Muscle of leg (tissue), 16 donors: ENCODE measurements at places on chromosomes 13 and 19. TPM values are rescaled to one million over a fixed set of nuclear protein-coding genes. Genes with fewer than 3 reads are reported as not detected.

RNF17 gene
- polyA plus RNA-seq, result 0.73 TPM

JSRP1 gene
- 68.1 TPM for polyA plus RNA-seq

YJEFN3 gene
- 6.5 TPM for polyA plus RNA-seq

RFPL4AL1 gene
- polyA plus RNA-seq, result 0.63 TPM

ZFP28 gene
- polyA plus RNA-seq, result 10.6 TPM

MUC16 gene
- polyA plus RNA-seq, result 0.21 TPM

ZNF429 gene
- polyA plus RNA-seq, result 12.3 TPM

NLRP5 gene
- not detected for polyA plus RNA-seq

RNF126 gene
- 32.0 TPM for polyA plus RNA-seq

SPIB gene
- polyA plus RNA-seq, result 0.72 TPM

GRCh38 chr19:1177322-1178114, 3.5 kb upstream of the SBNO2 start:
- no peak for DNase-seq

GRCh38 chr19:16586991-16587832, 15.0 kb upstream of the SLC35E1 start:
- no peak for DNase-seq

DNA sequence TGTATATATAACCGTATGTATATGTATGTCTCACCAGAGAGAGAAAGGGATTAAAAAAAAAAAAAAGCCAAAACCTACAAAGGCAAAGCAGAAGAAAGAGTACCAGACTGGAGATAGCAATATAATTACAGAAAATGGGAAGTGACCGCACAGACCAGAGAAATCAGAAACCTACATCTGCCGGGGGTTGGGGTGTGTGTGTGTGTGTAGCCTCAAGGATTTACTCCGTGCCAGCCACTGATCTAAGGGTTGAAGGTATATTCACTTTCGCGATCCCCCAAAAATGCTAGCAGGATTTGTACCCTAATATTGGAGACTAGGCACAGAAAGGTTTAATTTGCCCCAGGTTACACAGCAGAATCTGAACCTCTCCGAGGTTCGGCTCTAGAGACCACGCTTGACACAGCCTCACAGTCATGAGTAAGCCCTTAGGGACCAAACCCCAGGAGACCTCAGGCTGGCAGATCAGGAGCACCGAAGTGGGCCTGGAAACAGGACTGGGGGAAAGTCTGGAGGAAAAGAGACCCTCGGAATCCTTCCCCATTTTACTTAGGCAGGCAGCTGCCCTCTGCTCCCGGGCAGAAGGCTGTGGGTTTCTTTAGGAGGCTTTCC, 14.8 kb downstream of the ARL11 start:
- peak; percentile 24 for DNase-seq

DNA sequence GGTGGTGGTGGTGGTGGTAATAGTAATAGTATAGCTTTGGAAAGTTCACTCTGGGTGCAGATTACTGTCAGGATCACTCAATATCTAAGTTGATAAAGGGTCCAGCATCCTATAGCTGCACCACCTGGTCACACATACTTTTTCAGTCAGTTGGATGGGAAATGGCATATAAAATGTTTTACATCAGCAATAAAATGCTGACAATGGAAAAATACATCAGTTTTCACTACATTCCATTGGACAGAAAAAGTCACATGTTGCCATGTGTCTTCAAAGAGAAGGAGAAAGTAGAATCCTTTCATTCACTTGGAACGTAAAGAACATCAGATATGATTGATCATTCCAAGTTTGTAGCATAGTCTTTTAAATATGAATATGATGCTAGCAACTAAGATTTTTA, 481.4 kb downstream of the SLITRK6 start:
- no peak for DNase-seq

- DNase-seq, result no peak
Observed at GRCh38 chr13:79081942-79082341, 324.1 kb downstream of the RBM26 start.

- DNase-seq, result no peak
Observed at GRCh38 chr13:110351636-110352420, 44.7 kb downstream of the COL4A2 start.

DNA sequence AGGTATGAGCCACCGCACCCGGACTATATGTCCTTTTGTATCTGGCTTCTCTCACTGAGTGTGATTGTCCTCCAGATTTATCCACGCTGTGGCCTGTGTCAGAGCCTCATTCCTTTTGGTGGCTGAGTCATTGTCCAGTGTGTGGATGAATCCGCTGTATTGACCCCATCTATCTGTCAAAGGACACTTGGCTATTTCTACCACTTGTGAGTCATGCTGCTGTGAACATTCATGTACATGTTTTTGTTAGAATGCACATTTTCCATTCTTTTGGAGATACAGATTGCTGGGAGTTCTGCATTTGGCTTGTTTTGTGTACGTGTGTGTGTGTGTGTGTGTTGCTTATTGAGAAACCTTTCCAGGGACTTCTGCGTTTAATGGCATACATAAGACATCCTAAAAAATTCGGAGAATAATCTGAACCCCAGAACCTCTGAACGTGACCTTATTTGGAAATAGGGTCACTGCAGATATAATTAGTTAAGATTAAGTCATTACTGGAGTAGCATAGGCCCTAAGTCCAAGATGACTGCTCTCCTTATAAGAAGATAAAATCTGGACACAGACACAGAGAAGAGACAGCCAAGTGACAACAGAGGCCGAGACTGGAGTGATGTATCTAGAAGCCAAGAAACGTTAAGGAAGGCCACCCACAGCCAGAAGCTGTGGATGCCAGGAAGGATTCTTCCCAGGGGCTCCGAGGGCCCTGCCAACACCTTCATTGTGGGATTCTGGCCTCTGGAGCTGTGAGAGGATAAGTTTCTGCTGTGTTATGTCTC, 4.9 kb upstream of the GIPC3 start:
- DNase-seq, result peak; percentile 77

DNA sequence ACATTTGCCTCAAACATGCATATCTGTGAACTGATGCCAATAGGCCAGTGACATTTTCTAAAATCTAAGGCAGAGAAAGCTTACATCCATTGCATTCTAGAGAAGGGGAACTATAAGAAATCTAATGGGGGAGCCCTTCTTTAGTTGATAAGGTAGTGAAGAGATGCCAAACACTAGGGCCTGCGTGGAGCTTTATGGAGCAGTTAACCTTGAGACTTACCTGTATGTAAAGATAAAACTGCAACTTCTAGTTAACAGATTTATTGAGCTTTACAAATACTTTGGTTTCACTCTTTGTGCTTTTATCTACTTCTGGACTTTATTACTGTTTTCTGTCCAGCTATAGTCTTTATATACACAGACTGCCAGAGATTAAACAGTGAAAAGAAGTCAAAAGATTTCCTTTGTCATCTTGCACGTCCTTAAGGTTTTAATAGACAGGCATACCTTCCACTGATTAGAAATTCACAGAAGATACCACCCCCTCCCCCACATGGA, 457.6 kb downstream of the KLF12 start:
- DNase-seq, result no peak

GRCh38 chr19:46441866-46442265, 13.1 kb upstream of the PNMA8C start:
- no peak for DNase-seq

- no peak for DNase-seq
Observed at GRCh38 chr13:99014522-99014921, 36.7 kb upstream of the DOCK9 start.

- DNase-seq, result peak; percentile 67
Observed at GRCh38 chr13:76822698-76823267, 63.4 kb downstream of the KCTD12 start.

GRCh38 chr13:100836711-100837110, 162.1 kb upstream of the TMTC4 start:
- no peak for DNase-seq

GRCh38 chr13:40341501-40341900, 324.9 kb downstream of the FOXO1 start:
- DNase-seq, result no peak

GRCh38 chr13:63381078-63381859, 1965.6 kb upstream of the PCDH20 start:
- no peak for DNase-seq
